Activated B cell treated with CpG ODN at 0.5 μM for 24 hours (primary cell): ENCODE measurements at places on chromosomes 7 and 10. TPM values are rescaled to one million over a fixed set of nuclear protein-coding genes. Genes with fewer than 3 reads are reported as not detected.

Gene SMKR1
- total RNA-seq = 2.2 and 2.4 TPM in 2 replicates

Gene CXCL12
- not detected in 2 replicates for total RNA-seq

Gene EBF3
- not detected in 2 replicates for total RNA-seq

Gene HKDC1
- not detected in 2 replicates for total RNA-seq

Gene PRKCQ
- 0.07 and 0.11 TPM in 2 replicates for total RNA-seq

Gene AKR1C4
- total RNA-seq = not detected in 2 replicates
